AG04450 (cell line): ENCODE measurements at places on chromosomes 16 and 17. TPM values are rescaled to one million over a fixed set of nuclear protein-coding genes. Genes with fewer than 3 reads are reported as not detected.

CD2BP2 gene
- 48.9 and 49.5 TPM in 2 replicates for polyA plus RNA-seq

PRSS8 gene
- polyA plus RNA-seq: not detected in 2 replicates

TMEM132E gene
- not detected in 2 replicates for polyA plus RNA-seq

FOXF1 gene
- polyA plus RNA-seq: 61.0 and 65.1 TPM in 2 replicates

TBC1D3K gene
- polyA plus RNA-seq: not detected in 2 replicates

KRTAP4-9 gene
- not detected in 2 replicates for polyA plus RNA-seq

CACNA1H gene
- polyA plus RNA-seq: 1.5 and 2.1 TPM in 2 replicates
